ENCODE measurements at places on chromosomes 5 and 9. TPM values are rescaled to one million over a fixed set of nuclear protein-coding genes. Genes with fewer than 3 reads are reported as not detected.

GRXCR2 gene
- total RNA-seq = not detected

DAB2IP gene
- 0.14 TPM for total RNA-seq

IRX4 gene
- total RNA-seq = not detected

RANBP17 gene
- total RNA-seq = not detected

SUSD3 gene
- total RNA-seq = 9.4 TPM

GGTA1 gene
- not detected for total RNA-seq

GABRA6 gene
- total RNA-seq = not detected

SCGB3A2 gene
- total RNA-seq = not detected

UBAC1 gene
- total RNA-seq = 30.4 TPM

BBLN gene
- 72.7 TPM for total RNA-seq

GDNF gene
- total RNA-seq = not detected

LHX3 gene
- not detected for total RNA-seq

XPA gene
- 11.4 TPM for total RNA-seq

WWC1 gene
- 0.86 TPM for total RNA-seq

IFNA2 gene
- not detected for total RNA-seq

ERAP2 gene
- 32.2 TPM for total RNA-seq

PLAC8L1 gene
- 0.55 TPM for total RNA-seq

LCN9 gene
- not detected for total RNA-seq

FGF1 gene
- not detected for total RNA-seq

TARS1 gene
- total RNA-seq = 275 TPM

IL3 gene
- total RNA-seq = 152 TPM

WNT8A gene
- not detected for total RNA-seq

PCDHGC4 gene
- total RNA-seq = not detected

DCANP1 gene
- not detected for total RNA-seq
